ENCODE measurements at places on chromosomes 11 and 22.

DNA sequence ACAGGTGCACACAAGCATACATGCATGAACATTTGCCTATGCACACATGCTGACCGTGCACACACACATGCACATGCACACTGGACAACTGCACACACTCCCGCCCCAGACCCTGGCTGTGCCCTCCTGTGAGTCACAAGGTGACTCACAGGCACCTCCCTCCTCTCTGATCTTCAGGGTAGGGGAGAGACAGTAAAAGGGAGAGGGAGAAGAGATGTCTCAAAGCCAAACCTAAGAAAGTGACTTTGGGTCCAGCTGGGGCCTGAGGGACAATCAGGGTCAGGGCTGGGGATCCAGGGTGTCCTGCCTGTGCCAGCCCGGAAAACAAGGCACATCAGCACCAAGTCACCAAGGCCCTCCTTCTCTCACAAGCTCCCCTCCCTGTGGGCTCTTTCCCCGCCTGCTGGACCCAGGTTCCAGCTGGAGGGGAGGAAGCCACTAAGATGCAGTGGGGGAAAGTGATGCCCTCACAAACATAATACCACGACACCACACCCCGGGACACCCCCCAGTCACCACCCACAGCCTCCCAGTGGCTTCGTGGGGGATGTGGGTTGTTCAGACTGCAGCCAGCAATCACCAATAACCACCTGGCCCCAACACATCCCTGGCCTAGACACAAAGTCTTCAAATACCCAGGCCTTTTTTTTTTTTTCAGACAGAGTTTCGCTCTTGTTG, 39.3 kb downstream of the PDGFB start:
- DNase-seq = peak; percentile 43

DNA sequence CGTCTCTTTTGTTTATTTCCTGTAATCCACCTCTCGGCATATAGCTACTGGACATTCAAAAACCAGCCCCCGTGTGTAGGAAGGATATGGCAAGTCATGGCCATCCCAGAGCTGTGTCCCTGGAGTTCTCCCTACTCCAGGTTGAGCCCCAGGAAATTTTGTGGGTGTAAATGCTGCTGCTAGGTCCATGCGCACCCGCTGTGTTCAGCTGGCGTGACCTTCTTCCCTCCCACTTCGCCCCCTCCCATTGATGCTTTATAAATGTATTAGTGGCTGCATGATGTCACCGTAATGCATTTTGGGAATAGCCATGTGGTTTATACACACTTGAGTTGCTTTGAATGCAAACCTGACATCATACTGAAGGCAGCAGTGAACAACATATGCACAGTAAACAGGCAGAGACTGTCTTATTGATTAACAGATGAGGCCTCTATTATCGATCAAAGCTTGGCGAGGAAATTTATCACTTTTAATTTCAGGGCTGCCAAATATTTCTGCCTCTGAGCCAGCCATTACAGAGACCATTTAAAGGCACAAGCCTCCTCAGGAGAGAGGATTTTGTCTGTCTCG, 113.6 kb upstream of the NNMT start:
- no peak for DNase-seq

DNA sequence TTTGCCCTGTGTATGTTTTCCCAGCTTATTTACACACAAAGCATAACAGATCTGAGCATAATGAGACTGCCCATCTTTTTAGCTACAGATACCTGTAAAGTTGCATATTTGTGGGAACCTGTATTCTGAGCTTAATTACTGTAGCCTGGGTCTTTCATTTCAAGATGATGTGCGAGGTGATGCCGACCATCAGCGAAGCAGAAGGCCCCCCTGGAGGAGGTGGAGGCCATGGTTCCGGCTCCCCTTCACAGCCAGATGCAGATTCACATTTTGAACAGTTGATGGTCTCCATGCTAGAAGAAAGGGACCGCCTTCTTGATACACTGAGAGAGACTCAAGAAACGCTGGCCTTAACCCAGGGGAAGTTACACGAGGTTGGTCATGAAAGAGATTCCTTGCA, 1.5 kb downstream of the PPFIA1 start:
- no peak for DNase-seq

- DNase-seq = no peak
Observed at GRCh38 chr11:10413268-10413667, 41.8 kb upstream of the AMPD3 start.

GRCh38 chr11:57223601-57224000, 13.4 kb downstream of the APLNR start:
- no peak for DNase-seq

GRCh38 chr22:35547987-35548721, 7.5 kb downstream of the RASD2 start:
- no peak for DNase-seq

DNA sequence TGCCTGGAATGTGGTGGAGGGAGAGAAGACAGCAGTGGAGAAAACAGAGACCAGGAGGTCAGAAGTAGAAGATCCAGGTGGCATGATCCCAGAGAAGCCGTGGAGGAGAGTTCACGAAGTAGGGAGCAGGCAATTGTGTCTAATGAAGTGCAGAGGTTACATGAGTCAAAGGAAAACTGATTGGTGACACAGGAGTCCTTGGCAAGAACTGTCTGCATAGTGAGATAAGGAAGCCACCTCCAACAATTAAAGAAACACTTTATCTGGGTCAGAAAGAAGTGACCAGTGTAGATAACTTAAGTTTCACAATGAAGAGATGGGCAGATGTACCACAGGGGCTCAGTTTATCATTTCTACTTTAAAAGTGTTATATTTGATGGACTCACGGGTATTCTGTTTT, 57.0 kb upstream of the PTH start:
- no peak for DNase-seq

DNA sequence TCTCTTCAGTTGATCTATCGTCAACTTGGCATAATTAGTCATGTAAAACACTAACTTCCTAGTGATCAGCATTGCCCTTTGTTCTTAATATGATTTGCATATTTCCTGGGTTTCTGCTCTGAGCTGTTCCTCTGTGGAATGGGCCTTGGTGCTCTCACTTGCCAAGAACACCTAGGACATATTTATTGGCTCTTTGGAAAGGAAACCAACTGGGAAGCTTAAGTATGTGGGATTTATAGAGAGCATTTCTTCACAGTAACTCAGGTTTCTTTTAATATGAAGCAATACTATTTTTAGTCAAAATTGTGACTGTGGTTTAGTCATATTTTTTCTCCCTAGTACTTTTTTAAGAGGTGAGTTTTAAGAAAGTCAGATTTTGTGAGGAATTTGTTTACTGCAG, 28.8 kb downstream of the FAT3 start:
- DNase-seq = no peak

- DNase-seq = no peak
Observed at GRCh38 chr11:31802609-31802989, 8.5 kb downstream of the PAX6 start.

- DNase-seq = no peak
Observed at GRCh38 chr11:110859240-110859840, 147.1 kb upstream of the ARHGAP20 start.

GRCh38 chr11:2804701-2805387, 80.7 kb downstream of the CDKN1C start:
- no peak for DNase-seq

All from CMK (cell line).